Right forelimb (tissue), 1 donor: ENCODE measurements at places on chromosomes 3 and 15.

DNA sequence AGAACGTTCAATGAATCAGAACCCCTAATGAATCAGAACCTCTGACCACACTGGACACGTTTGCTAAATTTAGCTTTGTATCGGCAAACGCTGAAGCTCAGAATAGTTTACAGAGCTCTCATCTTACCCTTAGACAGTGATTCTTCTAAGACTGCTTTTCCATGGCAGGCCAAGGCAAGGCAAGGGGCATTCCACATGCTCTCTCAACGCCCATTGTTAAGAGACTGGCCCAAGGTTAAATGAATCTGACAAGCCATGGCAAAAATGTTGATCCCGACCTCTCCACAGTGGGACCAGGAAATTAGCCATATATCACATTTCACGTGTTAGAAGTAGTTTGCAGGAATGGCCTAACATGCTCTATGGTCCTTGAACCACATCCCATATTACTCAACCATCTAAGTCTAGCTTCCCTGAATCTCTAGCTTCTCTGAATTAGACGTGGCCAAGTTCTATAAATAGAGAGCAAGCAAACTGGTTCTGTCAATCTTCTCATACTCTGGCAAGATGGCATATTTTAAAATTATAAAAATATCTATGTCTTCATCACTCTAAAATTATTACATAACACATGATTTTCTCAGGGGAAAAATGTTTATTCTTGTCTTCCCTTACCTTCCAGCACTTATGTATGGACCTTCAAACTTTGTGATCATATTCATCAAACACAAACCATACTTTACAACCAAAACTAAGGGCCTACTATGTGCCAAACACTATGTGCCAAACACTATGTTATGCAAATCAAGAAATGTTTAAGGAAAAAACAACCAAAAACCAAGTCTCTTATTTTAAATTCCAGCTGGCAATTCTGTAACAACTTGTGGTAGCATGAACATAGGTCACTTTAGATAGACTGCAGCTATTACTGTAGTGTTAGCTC, 54.3 kb downstream of the AAGAB start:
- no peak for DNase-seq

- no peak for DNase-seq
These were observed 192.7 kb downstream of the SUCLG2 start for GRCh38 chr3:67461667-67462142.

DNA sequence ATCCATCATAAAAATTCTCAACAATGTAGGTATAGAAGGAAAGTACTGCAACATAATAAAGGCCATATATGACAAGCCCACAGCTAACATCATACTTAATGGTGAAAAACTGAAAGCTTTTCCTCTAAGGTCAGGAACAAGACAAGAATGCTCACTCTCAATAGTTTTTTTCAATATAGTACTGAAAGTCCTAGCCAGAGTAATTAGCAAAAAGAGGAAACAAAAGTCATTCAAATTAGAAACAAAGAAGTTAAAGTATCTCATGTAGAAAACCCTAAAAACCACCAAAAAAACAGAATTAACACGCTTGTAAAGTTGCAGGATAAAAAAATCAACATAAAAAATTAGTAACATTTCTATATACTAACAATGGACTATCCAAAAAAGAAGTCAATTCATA, 61.8 kb downstream of the MYH15 start:
- no peak for DNase-seq

DNA sequence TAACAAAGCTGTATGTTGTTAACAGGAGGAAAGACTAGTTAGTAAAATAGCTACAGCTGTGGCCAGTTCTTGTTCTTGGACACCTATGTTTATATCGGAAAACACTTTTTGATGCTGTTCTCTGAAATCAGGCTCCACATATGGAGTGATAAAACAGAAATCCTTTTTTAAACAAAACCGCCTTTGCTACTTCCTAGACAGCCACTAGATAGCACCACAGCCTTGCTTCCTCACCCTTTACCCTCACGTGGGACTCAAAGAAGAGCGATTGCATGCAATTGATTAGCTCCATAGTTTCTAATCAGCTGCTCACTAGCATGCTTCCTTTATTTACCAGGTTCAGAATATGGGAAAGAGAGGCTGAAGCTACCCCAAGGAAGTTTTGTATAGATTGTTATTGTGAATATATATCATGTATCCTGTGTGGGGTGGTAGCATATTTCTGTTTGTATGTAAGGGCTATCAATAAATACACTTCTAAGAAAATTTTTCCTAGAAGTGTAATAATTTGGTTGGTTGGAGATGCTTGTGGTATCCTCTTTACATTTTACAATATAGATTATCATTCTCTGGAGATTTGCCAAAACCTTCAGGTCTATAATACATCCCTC, 4.3 kb upstream of the MTFMT start:
- DNase-seq: no peak

GRCh38 chr3:4900298-4900697, 78.9 kb upstream of the BHLHE40 start:
- no peak for DNase-seq

DNA sequence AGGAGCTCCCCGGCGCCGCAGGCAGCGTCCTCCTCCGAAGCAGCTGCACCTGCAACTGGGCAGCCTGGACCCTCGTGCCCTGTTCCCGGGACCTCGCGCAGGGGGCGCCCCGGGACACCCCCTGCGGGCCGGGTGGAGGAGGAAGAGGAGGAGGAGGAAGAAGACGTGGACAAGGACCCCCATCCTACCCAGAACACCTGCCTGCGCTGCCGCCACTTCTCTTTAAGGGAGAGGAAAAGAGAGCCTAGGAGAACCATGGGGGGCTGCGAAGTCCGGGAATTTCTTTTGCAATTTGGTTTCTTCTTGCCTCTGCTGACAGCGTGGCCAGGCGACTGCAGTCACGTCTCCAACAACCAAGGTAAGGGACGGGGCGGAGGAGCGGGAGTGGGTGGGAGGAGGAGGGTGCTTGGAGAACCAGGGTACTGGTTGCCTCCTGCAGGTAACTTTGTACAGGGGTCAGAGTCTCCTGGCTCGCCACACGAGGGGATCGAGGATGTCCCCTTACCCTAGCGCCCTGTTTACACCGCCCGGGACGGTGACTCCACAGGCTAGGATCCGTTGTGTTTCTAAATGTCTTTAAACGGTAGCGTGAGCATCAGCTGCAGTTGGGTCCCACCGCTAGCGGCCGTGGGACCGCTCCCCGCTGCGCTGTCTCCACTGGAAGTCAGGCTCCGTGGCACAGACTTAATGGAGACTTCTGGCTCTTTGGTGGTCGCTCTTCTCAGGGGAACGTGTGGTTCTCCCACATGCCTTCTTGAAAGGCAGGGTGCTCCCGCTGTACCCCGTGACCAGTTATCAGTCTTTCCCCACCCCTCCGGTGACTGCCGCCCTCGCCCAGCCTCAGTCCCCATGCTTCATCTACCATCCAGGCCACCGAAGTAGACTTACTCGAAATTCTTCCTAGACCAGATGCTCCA, 515 bp downstream of the EPHA6 start:
- DNase-seq: no peak
